ENCODE measurements at places on chromosomes 11 and 22.
A peak's percentile ranks its signal among the peaks of the same experiment; 100 is the strongest.

DNA sequence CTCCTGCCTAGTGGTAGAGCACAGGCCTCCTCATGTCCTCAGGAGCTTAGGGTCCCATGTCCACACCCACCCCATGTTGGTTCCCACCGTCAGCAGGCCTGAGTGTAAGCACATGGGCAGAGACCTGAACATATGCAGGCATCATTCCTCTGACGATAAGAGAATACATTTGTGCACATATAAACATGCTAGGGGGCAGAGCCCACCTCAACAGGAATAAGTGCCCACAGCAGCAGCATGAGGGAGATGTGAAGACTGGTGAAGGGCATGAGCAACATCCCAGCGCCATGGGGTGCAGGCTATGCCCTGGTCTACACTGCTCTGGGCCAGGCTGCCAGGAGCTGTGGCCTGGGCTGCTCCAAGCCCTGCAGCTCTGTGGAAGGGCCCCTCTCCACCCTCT lies 16.9 kb downstream of the ADORA2A start:
- no peak for DNase-seq

GRCh38 chr22:21020802-21021429 lies 6.0 kb downstream of the P2RX6 start:
- no peak for DNase-seq

DNA sequence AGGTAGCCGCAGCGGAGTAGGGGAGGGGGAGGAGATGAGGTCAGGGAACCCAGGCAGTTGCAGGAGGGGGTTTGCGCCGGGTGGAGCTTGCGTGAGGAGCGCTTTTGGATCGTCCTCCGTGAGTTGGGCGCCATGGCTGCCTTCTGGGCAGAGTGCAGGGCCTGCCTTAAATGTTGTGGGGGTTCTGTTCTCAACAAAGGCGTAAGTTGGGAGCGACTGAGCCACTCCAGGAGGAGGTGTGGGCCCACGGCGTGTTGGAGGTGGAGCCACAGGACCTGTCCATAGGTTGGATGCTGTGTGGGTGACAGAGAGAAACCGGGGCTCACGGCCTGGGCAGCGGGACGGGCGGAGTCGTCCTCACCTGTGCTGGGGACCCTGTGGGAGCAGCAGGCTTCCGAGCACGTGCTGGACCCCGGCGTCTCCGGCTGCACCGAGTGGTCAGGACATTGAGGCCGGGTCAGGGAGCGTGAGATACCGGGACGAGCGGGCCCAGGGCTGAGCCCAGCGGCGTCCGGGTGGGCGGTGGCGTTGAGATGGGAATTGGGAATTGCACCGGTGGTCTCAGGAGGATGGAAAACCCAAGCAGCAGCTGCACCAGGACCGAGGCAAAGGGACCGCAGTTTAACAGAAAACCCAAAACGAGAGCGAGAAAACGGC lies 977 bp upstream of the PGGHG start:
- no peak for DNase-seq

DNA sequence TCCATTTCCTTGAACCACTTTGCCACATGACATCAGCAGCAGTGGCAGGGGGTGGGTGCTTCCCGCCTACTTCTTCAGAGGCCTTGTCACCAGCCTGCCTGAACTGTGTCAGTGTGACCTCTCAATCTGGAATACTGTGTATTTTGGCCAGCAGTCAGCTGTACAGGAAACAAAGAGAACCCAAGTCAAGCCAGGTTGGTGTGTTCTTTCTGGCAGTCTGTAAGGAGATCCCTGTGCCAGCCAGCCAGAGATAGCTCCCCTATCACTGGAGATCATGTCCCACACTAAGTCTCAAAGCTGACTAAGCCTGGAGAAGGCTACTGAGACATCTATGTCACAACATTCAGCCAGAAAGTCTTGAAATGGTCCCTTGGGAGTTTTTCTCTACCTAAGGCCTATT lies 142.1 kb downstream of the TRPC6 start:
- peak; percentile 50 for DNase-seq

GRCh38 chr11:4560467-4560866 lies 15.5 kb downstream of the OR52M1 start:
- no peak for DNase-seq

- no peak for DNase-seq
Observed at GRCh38 chr11:9594267-9595046, 21.0 kb downstream of the WEE1 start.

- no peak for DNase-seq
Observed at GRCh38 chr11:92272651-92273050, 48.0 kb downstream of the FAT3 start.

- no peak for DNase-seq
Observed at GRCh38 chr11:128724891-128725611, 31.2 kb downstream of the FLI1 start.

- no peak for DNase-seq
Observed at GRCh38 chr11:119087123-119087522, 2.4 kb downstream of the HMBS start.

DNA sequence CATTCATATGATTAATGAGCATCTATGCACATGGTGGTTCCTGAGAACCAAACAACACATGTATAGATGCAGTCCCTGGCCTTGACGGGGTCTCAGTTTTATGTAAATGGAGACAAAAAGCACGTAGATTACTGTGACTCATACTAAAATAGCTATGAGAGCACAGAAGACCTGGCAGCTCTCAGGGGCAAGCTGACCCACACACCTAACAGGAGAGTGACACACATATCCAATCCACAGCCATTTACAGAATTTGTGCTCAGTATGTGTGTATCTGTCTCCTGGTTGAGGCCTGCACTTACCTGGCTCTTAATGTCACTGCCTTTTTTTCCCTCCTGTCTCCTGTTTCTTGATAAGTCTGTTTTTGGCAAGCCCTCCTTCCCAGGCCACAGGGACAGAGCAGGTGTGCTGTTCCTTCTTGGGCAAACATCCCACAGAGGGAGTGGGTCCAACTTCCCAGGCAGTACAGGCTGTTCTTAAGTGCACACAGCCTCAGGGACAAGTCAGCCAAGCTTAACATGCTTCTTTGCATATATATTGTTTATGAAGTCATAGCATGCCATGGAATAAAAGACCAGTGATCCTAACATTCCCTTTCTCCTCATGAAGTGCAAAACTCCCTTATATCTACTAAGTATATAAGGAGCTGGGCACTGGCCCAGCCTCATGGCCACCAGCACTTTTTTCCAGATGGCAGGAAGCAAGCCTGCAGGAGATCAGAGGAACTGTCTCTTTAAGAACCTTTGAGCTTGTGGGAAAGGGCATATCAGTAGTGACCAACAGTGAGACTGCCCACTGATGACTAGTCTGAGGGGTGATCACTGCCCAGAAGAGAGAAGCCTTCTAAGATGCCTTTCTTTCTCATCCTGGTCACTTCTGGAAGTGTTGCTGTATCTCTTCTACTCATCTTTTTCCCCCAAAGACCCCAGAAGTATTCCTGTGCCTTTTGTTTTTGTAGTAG lies 124.7 kb upstream of the CCDC90B start:
- no peak for DNase-seq

DNA sequence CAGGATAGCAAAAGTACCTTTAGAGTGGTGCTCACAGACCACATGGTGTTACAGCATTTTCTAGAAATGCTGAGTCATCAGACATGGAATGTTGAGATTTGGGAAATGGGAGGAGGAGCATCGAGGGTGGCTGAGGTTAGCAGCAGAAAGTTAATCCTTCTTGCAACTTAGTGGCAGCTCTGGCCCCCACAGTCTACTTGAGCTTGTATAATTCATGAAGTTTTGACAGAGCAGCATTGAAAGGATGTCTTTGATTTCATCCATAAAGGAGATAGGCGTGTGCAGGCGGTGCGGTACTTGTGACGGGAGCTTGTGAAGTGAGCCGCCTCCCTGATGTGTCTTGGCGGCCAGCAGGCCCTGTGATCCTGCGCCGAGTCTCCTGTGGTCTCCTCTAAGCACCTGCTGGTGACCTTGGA lies 330.5 kb downstream of the TBC1D22A start:
- peak; percentile 36 for DNase-seq

GRCh38 chr11:94884376-94884775 lies 89.0 kb downstream of the CWC15 start:
- DNase-seq: no peak

GRCh38 chr11:110988671-110989070 lies 256.9 kb upstream of the POU2AF2 start:
- no peak for DNase-seq

- DNase-seq: no peak
Observed at GRCh38 chr11:6556139-6556949, 47.1 kb downstream of the RRP8 start.

Data from brain microvascular endothelial cell (primary cell).